ENCODE measurements at places on chromosomes 1 and 21. TPM values are rescaled to one million over a fixed set of nuclear protein-coding genes. Genes with fewer than 3 reads are reported as not detected.

The NKAIN1 gene
- under 0.01 TPM for total RNA-seq

The IL19 gene
- not detected for total RNA-seq

The HLX gene
- total RNA-seq: 18.9 TPM

The SDHB gene
- 146 TPM for total RNA-seq

The NR1I3 gene
- not detected for total RNA-seq

The SPRR3 gene
- not detected for total RNA-seq

Measured in regular cardiac myocyte (primary cell).